ENCODE measurements at places on chromosomes 11 and 22.

GRCh38 chr11:15826826-15827225, 529.5 kb downstream of the SOX6 start:
- peak; percentile 52 for DNase-seq

GRCh38 chr11:124745835-124746620, 6.0 kb downstream of the VSIG2 start:
- no peak for DNase-seq

DNA sequence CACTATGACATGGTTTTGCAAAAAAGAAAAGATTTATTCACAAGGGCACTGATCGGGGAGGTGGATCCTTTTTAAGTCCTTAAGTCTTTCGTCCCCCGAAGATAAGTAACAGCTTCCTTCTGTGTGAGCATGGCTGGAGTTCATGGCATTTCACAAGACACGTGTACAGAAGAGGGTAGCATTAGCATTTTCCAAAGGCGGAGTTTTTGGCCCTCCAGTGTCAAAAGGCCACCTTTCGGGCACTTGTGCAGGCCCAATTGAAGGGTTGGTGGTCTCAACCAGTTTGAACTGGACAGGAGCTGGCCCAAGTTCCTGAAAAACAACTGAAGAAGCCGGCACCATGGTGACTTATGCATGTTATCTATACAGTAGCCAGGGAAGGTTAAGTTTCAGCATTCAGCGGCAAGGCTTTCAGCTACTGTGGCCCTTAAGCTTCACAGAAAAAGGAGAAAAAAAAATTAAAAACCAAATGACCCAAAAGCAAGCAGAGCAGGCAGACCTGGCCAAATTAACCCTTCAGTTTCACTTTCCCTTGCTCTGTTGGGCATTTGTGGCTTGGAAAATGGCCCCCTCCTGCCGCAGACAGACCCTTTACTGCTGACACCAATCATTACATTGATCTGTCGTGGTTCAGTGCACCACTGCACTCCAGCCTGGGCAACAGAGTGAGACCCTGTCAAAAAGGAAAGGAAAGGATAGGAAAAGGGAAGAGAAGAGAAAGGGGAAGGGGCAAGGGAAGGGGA, 18.7 kb downstream of the ZNF74 start:
- no peak for DNase-seq

- no peak for DNase-seq
Measured at GRCh38 chr22:47739291-47740015, 977.0 kb downstream of the TBC1D22A start.

GRCh38 chr22:45155050-45155840, 8.5 kb upstream of the NUP50 start:
- DNase-seq: no peak

DNA sequence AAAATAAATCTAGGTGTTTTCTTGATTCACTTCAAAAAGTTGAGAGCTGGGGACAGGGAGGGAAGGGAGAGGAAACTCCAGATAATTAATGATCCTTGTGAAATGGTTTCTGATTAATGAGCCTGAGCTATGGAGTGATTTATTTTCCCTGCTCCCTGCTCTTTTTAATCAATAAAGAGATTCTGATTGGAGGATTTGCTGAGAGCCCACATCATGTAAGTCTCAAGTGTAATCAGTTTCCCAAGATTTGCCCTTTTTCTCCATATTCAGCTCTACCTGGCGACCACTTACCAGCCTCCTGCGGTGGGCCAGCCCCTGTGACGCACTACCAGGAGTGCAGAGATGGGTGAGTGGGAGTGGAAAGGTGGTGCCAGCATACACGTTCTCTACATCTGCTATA, 114.0 kb downstream of the NAV2 start:
- no peak for DNase-seq

All from stimulated activated effector memory CD8-positive, alpha-beta T cell treated with anti-CD3 and anti-CD28 coated beads, Interleukin-12 subunit alpha, Interleukin-12 subunit beta, amount 100 ng/mL, for 72 hours (primary cell).